ENCODE measurements at places on chromosomes 3 and 15. TPM values are rescaled to one million over a fixed set of nuclear protein-coding genes. Genes with fewer than 3 reads are reported as not detected.

DNA sequence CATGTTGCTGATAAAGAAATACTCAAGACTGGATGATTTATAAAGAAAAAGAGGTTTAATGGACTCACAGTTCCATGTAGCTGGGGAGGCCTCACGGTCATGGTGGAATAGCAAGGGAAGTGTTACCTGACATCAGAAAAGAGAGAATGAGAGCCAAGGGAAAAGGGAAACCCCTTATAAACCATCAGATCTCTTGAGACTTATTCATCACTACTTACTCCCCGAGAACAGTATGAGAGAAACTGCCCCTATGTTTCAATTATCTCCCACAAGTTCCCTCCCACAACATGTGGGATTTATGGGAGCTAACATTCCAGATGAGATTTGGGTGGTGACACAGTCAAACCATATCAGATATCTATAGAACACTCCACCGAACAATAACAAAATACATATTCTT lies 904.6 kb downstream of the PDCD6IP start:
- no peak for DNase-seq

CCR4 gene
- total RNA-seq = 0.27 TPM

HYAL1 gene
- total RNA-seq = 0.27 TPM

DNA sequence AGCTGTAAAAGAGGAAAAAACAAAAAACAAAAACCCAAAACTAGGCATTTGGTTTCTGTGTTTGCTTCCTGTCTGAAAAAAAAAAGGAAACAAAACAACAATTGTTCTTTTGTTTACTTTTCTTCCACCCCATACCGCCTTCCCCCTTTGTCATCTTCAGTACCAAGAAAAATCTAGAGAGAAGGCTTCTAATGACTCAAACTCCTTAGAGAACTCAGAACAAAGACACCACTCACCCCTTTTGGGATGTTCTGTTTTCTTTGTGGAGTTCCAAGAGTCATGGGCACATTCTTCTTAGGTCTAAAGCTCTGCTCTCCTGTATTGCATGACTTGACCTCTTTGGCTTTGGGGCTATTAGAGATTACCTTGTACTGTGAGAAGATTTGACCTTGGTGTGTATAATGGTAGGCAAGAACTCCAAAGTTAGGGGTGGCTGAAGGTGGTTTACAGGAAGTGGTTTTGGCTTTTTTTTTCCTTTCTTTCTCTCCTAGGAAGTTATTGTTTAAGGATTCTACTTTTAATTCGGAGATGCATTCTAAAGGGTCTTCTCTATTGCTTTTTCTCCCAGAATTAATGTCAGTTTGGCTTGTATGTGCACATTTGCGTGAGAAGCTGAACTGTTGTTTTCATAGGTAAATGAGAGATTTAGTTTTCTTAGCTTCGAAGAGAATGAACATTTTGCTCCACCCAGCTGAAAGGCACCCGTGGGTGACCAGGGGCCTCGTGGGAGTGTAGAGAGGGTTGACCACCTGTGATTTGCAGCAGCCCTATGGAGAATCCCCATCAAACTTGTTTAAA lies 39.5 kb upstream of the ZBTB20 start:
- DNase-seq = no peak

DNA sequence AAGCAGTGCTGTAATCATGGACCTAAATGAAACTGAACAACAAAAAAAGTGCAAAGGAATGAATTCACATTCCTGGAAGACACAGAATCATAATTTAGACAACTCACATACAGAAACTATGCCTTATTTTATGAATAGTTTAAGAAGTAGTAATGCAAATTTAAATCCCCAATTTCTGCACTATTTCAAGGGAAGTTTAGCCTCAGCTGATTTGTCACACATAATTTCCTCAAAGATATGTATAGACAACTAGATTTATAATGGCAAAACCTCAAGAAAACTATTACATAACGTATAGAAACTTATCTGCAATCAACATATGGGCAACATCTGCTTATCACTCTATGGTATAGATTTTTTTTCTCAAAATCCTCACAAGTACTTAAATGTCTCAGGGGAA lies 7.8 kb upstream of the PTX3 start:
- DNase-seq = no peak

DNA sequence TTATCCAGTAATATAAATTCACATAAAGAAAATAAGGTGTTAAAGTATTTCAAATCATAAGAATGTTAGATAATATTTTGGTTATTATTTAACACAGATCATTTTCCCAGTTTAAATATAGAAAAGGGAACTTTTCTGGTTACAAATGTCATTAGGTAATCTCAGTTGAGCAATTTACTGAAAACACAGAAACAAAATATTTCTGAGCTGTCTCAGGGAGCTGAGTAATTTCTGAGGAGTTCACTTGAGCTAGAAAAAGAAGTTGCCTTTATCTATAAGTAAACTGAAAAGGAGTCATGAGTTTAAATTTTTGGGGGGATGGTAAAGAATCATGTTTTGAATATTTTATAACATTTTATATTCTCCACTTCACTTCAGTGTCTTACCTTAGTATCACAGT lies 855.4 kb upstream of the ARPP21 start:
- no peak for DNase-seq

FBXO40 gene
- not detected for total RNA-seq

HTD2 gene
- total RNA-seq = 7.3 TPM

DNA sequence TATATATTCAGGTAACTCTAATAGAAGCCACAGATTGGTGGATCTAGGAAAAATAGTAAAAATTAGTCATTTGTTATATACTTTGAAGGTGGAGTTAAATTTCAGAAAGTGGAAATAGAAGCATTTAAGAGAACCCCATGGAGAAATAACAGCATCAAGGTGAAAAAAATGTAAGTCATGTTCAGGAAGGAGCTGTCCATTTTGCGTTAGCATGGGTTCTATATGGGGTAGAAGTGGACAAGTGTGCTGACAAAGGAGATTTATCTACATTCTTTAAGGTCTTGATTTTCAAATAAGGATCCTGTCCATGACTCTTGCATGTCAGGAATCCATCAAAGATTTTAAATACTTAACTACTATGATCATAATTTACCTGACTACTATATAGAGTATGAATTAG lies 50.2 kb upstream of the ROBO1 start:
- no peak for DNase-seq

DNA sequence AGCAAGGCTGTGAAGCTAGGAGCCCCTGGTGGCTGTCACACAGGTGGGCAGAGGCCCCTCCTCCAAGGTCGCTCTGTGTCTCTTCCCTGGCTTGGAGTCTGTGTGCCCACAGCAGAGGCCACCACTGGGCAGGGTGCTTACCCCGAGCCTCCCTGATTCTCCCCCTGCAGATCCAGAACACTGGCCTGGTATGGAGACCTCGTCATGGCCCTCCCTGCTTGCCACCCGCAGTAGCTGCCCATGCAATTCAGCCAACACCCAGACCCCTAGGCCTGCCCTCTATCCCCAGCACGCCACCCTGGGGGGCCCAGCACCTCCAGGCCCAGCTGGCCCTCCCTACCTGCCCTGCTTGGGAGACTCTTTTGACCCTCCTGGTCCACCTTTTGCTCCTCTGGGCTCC lies 5.5 kb upstream of the RHO start:
- no peak for DNase-seq

ZNF662 gene
- total RNA-seq = 7.3 TPM

DNA sequence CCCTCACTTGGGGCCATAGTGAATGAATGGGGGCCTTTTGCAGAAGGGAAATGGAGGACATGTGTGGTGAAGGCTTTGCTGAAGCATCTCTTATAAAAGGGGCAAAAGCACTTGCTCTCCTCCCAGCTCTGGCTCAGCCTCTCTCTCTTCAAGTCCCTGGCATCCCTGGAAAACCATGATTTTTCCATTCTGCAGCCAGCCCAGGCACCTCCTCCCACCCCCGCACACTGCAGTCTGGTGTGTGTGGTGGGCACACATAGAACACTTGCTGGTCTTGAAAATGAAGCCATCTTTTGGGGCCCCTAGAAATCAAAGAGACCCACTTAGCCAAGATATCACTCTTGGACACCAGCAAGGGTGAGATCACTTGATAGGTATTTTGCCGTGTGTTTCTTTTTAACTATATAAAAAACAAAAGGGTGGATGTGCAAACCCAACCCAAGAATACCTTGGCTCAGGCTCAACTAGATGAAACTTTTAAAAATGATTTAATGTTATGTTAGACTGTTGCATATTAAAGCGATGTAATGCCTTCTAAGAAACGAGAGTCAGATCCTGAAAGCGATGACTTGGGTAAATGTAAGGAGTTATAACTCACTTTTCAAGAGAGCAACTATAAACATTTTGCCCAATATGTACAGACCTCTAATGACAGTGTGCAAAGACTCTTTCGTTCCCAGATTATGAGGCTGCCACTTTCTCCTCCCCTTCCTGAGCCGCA lies 16.4 kb upstream of the ALDH1A3 start:
- DNase-seq = no peak

GRCh38 chr3:9109568-9109914 lies 139.9 kb downstream of the SRGAP3 start:
- DNase-seq = no peak

DNA sequence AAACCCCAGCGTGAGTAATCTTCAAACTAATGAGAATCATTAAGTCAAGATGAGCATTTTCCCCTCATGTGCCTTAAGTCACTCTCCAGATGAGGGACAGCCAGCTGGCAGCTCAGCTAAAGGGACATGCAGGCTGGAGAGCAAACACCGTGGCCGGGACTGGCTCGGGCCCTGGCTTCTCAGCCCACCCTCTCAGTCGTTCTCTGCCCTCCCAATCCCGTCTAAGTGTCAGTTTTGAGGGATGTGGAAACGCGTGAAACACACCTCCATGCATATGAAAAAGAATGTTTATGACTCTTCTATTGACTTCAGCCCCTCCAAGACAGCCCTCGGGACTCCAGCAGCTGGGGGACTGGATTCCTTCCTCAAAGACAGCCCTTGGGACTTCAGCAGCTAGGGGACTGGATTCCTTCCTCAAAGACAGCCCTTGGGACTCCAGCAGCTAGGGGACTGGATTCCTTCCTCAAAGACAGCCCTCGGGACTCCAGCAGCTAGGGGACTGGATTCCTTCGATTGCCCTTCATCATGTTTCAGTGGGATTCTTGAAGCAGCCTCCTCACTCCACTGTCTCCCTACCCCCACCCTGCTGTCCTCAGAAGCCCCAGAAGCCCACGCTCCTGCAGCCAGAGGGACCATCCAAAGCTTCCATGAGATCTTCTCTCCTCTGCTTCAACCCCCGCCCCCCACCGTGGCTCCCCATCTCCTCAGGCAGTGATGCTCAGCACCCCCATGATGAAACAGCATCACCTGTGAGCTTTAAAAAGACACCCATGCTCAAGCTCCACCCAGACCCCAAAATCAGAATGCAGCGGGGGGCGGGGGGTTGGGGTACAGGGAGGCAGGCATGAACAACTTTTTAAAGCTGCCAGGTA lies 228.9 kb downstream of the XXYLT1 start:
- DNase-seq = no peak

GRCh38 chr3:138668107-138668506 lies 59.5 kb downstream of the FAIM start:
- DNase-seq = no peak

FSTL1 gene
- total RNA-seq = 25.9 TPM

- DNase-seq = peak; percentile 81
Observed at GRCh38 chr3:172673210-172673679, 37.6 kb downstream of the NCEH1 start.

DNA sequence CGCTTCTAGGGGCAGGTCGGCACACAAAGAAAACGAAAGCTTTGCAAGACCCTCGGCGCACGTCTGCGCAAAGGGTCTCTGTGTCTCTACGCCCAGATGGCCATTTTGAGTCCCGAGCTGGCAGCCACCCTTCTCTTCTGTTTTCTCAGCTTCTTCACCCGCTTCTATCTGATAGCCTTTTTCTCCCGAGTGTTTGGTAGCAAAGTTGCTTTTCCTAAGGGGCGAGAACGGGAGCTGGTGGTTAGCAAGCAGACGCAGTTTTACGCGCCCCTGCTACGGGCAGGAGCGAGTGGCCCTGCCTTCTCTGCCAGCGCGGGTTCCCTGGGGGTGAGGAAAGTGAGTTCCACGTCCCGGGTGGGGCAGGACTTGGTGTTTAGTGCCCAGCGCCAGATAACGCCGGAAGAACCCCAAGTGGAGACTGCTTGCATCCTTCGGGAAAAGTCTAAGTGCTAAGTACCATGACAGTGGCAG lies 2.9 kb upstream of the MKRN2 start:
- peak; percentile 41 for DNase-seq

GRCh38 chr3:160720123-160720746 lies 35.8 kb upstream of the PPM1L start:
- no peak for DNase-seq

- no peak for DNase-seq
Observed at GRCh38 chr15:83682476-83683088, 28.7 kb downstream of the ADAMTSL3 start.

DNA sequence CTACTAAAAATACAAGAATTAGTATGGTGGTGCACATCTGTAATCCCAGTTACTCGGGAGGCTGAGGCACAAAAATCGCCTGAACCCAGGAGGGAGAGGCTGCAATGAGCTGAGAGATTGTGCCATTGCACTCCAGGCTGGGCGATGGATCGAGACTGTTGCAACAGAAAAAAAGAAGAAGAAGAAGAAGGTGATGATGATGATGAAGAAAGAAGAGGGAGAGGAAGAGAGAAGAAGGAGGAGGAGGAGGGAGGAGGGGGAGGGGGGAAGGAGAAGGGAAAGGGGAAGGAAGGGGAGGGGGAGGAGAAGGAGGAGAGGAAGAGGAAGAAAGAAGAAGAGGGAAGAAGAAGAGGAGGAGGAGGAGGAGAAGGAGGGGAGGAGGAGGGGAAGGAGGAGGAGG lies 33.2 kb upstream of the ZNF710 start:
- DNase-seq = no peak

DNA sequence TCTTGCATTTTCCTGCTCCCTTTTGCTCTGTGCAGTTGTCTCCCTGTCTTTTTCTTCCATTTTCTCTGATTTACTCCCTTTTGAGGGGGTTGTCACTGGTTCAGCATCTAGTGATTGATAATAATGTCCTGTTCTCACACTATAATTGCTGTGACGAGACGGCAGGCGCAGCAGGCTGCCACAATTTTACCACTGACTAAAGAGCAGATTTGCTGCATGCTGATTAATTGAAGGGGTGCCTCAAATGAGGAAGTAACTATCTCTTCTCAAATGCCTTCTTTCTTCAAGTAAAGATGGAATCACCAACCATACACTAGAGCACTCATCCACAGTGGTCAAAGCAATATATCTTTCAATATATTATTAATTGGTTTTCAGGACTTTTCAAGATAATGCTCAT lies 219.3 kb downstream of the CBLB start:
- no peak for DNase-seq

Data from hematopoietic multipotent progenitor cell (in vitro differentiated cells).